ENCODE measurements at places on chromosomes 5 and 9.
A peak's percentile ranks its signal among the peaks of the same experiment; 100 is the strongest.

- DNase-seq: no peak
These were observed at the start of gene PDE6A for GRCh38 chr5:149944666-149945065. PDE6A (minus strand) TSS chr5:149944793; CDS start chr5:149944673, 120 bp downstream.

DNA sequence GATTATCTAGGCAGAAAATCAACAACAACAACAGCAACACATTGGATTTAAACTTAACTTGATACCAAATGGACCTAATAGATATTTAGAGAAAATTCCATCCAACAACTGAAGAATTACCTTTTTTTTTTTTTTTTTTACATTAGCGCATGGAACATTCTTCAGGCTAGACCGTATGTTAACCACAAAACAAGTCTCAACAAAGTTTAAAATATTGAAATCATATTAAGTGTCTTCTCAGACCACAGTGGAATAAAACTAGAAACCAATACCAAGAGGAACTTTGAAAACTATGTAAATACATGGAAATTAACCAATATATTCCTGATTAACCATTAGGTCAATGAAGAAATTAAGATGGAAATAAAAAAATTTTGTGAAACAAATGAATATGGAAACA is 315.8 kb downstream of the CSNK1G3 start:
- no peak for DNase-seq

DNA sequence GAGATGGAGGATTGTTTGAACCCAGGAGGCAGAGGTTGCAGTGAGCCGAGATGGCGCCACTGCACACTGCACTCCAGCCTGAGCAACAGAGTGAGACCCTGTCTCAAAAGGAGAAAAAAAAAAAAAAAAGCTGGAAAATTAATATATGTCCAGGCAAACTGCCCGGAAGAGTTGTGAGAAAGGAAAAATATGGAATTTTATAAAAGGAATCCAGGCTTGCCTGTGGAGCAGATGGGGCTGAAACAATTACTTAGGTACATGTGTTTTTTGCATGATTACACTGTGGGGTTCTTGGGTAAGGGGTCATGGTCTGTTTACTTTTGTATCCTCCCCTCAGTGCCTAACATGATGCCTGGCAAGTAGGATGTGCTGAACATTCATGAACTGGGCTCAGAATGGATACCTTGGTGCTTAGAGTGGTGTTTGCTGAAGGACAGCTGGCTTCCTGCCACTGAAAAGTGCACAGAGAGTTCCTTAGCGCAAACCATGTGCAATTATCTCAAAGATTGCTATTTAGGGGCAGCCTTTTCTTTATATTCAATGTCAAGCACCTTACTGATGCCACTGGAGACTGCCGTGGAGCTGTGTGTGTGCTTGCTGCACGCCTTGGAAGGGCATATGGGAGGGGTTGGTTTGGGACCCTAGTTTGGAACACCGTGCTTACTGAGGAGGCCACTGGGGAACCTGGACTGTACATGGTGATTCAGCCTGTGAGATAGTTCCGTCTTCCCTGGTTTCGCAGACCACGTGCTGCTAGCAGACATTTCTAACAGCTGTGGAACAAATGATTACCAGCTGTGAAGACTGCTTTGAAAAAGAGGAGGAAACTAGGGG is 78.4 kb downstream of the MAP1B start:
- DNase-seq: no peak

GRCh38 chr9:13787234-13787833 is 507.8 kb upstream of the MPDZ start:
- no peak for DNase-seq

DNA sequence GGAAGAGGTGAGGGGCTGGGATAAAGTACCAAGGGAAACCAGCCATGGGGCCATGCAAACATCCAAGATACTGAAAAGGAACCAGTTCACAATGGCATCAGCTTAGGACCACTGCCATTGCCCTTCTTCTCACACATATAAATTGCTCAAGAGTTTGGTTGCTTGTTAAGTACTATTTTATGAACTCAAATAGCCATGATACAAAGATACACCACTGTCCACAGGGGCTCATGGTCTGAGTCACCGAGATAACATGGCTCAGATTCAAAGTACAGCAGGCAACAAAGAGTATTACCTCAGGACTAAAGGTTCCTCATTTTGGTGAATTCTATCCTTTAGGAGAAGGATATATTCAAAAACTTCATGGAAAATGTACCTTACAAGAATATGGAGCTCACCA is 55.6 kb downstream of the FANCC start:
- DNase-seq: no peak

GRCh38 chr5:95155888-95156287 is 129.0 kb downstream of the MCTP1 start:
- DNase-seq: no peak

DNA sequence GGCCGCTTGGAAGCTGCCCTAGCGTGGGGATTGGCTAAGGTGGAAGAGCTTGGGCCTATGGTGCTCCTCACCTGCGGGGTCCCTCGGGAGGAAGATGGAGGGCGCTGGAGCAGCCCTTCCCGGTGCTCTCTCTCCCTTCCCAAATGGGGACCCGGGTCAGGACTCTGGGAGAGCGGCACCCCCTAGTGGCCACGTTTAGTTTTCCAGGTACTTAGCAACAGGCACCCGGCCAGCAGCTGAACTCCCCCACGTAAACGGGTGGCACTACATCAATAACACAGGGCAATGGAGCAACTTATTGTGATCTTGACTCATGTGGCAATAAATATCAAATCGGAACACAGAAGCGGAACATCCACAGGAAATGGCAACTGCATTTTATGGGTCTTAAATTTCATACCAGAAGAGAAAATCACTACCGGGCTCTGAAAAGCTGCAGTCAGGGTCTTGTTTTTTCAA is 316.6 kb downstream of the AGTPBP1 start:
- DNase-seq: peak; percentile 5

DNA sequence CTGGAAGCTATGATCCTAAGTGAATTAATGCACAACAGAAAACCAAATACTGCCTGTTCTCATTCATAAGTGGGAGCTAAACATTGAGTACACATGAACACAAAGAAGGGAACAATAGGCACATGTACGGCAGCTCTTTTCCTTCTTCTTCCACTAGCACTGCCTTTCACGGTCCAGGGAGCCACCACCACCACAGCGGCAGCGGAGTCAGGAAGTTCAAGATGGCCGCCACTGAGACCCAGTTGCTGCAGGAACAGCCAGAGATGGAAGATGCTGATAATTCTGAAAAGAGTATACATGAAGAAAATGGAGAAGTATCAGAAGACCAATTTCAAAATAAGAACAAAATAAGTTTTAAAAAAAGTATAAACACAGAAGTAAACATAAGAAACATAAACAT is 39.5 kb upstream of the TNFSF15 start:
- DNase-seq: no peak

GRCh38 chr9:135615666-135616618 is 23.4 kb downstream of the GLT6D1 start:
- DNase-seq: no peak

GRCh38 chr5:107952450-107952849 is 281.7 kb upstream of the EFNA5 start:
- DNase-seq: no peak

DNA sequence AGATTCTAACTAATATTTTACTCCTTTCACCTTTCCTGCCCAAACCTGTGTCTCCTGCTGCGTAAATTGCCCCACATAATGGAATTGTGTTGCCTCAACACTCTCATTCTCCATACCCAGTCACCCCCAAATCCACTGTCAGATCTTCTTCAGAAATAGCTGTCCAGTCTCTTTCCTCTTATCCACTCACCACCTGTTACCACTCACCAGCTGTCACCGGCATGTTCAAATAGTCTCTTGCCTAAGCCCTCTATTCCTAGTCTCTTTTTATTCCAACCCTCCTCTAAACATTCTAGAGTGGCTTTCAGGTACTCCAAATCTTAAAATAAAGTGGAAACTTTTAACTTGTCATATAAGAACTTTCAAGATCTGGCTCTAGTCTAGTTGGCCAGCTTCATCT is 262.0 kb upstream of the FBXL7 start:
- no peak for DNase-seq

GRCh38 chr9:109726119-109726518 is 53.9 kb upstream of the PALM2AKAP2 start:
- DNase-seq: no peak

GRCh38 chr5:65871182-65871581 is 55.2 kb upstream of the ERBIN start:
- no peak for DNase-seq

GRCh38 chr5:114859438-114859735 is 310.3 kb downstream of the TRIM36 start:
- no peak for DNase-seq

GRCh38 chr5:38551030-38552017 is 5.1 kb downstream of the LIFR start:
- DNase-seq: no peak

DNA sequence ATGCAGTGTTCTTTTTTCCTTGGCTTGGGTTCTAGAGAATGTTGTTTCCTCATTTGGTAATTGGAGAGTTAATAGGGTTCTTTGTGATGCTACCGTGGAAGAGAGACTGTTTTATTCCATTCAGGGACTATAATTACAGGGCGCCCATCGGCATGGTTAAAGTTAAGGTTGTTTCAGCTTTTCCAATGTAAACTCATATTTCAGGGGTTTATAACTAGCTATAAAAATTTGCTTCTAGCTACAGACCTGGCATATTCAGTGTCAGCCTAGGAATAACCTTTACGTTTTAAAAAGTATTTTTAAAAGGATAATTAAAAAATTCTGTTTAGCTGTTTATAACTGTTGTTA is 99.1 kb downstream of the AOPEP start:
- DNase-seq: no peak

GRCh38 chr5:160906090-160906489 is 54.1 kb upstream of the ATP10B start:
- DNase-seq: no peak

DNA sequence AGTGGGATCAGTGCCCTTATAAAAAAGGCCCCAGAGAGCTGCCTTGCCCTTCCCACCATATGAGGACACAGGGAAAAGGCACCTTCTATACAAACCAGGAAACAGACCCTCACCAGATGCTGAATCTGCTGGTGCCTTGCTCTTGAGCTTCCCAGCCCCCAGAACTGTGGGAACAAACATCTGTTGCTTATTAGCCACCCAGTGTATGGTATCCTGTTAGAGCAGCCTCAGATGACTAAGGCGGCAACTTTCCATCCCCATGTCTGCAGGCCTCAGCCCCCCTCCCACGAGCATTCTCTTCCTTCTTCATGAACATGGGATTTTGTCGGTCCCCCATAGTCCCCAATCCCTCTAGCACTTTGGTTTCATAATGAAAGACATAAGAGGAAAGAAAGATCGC is 202.5 kb upstream of the GAS1 start:
- DNase-seq: no peak

- DNase-seq: no peak
These were observed 458.0 kb upstream of the IZUMO3 start for GRCh38 chr9:25003686-25004085.

All from activated naive CD4-positive, alpha-beta T cell (primary cell).